Psoas muscle (tissue), 8 donors: ENCODE measurements at places on chromosomes 1 and 21. TPM values are rescaled to one million over a fixed set of nuclear protein-coding genes. Genes with fewer than 3 reads are reported as not detected.

MAP3K21 gene
- 0.24 TPM for total RNA-seq

THRAP3 gene
- total RNA-seq: 120 TPM

- DNase-seq: no peak
These were observed 33.3 kb downstream of the EIF2D start for GRCh38 chr1:206578978-206579374.

GRCh38 chr1:27713139-27713725 is 12.5 kb upstream of the FAM76A start:
- DNase-seq: no peak

GRCh38 chr21:36199021-36199420 is 42.4 kb downstream of the DOP1B start:
- no peak for DNase-seq

GRCh38 chr21:46172863-46173528 is 11.3 kb downstream of the SPATC1L start:
- no peak for DNase-seq

DNA sequence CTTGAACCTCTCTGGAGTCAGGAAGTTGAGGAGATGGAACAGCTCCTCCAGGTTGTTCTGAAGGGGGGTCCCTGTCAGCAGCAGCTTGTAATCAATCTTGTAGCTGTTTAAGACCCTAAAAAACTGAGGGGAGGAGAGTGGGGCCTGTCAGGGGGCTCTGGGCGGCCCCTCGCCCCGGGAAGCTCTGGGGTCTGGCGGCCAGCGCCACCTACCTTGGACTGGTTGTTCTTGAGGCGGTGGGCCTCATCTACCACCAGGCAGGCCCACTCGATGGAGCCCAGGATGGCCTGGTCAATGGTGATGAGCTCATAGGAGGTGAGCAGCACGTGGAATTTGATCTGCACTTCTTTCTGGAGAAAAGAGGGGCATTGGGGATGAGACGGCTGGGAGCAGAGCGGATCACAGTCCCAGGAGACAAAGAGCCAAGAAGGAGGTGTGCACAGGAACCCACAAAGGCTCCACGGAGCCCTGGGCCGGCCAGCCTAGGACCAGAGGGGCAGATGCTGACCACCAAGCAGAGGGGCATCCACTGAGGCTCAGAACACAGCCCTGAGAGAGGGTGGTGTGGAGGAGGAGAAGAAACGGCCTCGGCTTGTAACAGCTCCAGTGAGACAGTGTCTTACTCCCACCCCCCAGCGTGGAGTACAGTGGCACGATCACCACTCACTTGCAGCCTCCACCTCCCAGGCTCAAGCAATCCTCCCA is 43.5 kb downstream of the CHD5 start:
- peak; percentile 11 for DNase-seq

MYOM3 gene
- total RNA-seq: 505 TPM

DNA sequence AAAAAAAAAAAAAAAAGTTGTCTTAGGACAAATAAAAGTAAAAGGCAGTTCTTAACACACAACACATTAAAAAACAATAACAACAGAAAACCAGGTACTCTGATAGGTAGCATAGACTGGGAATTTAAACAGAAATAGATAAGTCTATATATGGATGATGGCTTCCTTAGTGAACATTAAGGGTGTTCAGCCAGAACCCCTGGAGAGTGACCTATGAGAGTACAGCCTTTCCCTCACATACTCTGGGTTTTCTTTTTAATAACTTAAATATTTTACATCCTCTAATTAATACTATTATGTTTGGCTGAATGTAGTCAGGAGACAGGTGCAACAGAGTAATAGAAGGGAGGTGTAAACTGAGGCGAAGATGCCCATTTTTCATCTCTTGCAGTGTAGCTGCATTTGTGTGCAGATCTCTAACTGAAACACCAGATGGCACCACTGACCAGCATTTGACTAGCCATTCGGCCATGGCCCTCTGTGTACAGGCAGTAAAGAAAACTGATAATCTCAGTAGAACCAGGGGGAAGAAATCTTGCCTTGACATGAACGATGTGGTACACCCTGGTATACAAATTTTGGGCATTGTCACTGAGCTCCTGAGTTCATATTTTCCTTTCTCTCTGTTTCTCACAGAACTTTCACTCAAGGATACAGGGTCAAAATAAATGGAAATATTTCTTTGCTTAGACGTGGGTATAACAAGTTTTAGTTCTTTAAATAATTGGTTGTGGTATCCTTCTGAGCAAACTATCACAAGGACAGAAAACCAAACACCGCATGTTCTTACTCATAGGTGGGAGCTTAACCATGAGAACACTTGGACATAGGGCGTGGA is 7.6 kb downstream of the TTF2 start:
- peak; percentile 72 for DNase-seq

NMNAT2 gene
- total RNA-seq: 0.30 TPM

SLC9C2 gene
- total RNA-seq: not detected

DNAJC28 gene
- total RNA-seq: 3.2 TPM

GRCh38 chr1:31155216-31155806 is 84.4 kb downstream of the NKAIN1 start:
- peak; percentile 60 for DNase-seq

LMX1A gene
- 0.36 TPM for total RNA-seq

DNA sequence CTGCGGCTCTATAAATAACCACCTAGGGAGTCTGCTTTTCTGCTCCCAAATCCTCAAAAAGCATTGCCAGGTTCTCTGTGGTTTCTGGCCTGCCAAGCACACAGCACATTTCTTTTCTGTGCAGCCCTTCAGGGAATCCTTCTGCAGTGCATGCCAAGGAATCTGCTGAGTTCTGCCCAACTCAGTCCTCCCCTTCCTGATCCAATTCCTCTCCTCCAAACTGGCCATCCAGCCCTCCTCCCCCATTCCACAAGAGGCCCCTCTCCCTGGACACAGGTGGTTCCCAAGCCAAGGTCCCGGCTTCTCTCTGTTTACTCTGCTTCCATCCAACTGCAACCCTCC is 61.8 kb downstream of the HIVEP3 start:
- no peak for DNase-seq

- no peak for DNase-seq
These were observed 649.5 kb upstream of the CAMK1G start for GRCh38 chr1:208933984-208934525.

CAPZA1 gene
- 31.3 TPM for total RNA-seq
